ENCODE measurements at places on chromosomes 12 and 14.

GRCh38 chr12:76399040-76399439 is 50.8 kb upstream of the BBS10 start:
- DNase-seq, result no peak

- DNase-seq, result peak; percentile 36
These were observed 58.0 kb downstream of the PAPLN start for GRCh38 chr14:73295198-73295796.

- DNase-seq, result no peak
These were observed 49.5 kb downstream of the GPR137C start for GRCh38 chr14:52602131-52602530.

- no peak for DNase-seq
These were observed 282.1 kb downstream of the PAWR start for GRCh38 chr12:79408689-79409088.

GRCh38 chr12:132866251-132866828 is 21.1 kb downstream of the CHFR start:
- DNase-seq, result no peak

DNA sequence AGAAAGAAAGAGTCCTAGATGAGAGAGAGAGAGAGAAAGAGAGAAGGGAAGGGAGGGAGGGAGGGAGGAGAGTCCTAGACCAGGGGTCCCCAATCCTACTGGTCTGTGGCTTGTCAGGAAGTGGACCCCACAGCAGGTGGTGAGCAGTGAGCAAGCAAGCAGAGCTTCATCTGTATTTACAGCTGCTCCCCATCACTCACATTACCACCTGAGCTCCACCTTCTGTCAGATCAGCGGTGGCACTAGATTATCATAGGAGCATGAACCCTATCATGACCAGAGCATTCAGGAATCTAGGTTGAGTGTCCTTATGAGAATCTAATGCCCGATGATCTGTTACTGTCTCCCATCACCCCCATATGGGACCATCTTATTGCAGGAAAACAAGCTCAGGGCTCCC is 39.2 kb upstream of the AMN1 start:
- no peak for DNase-seq

DNA sequence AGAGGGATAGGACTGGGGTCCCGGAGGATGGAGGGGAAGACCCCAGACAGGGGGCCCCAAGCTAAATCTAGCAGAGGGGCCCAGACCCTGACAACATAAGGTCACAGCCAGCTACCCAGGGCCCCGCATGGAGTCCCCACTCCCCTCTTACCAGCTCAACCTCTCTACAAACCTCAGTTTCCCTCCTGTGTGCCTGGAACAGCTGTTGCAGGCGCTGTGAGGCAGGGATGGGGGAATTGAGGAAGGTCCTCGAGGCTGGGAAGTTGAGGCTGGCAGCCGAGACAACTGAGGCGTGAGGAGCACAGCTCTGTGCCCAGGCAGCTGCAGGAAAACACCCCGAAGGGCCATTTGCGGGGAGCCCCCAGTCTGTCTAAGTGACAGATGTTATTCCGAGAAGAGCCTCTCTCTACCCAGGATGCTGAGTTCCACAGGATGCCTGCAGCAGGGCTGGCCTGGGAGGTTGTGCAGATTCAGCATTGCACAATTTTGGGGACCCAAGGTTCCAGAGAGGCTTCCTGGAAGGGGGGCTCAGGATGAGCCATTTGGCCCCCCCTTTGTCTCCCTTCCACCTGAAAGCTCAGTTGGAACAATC is 42.7 kb upstream of the NCOR2 start:
- no peak for DNase-seq

DNA sequence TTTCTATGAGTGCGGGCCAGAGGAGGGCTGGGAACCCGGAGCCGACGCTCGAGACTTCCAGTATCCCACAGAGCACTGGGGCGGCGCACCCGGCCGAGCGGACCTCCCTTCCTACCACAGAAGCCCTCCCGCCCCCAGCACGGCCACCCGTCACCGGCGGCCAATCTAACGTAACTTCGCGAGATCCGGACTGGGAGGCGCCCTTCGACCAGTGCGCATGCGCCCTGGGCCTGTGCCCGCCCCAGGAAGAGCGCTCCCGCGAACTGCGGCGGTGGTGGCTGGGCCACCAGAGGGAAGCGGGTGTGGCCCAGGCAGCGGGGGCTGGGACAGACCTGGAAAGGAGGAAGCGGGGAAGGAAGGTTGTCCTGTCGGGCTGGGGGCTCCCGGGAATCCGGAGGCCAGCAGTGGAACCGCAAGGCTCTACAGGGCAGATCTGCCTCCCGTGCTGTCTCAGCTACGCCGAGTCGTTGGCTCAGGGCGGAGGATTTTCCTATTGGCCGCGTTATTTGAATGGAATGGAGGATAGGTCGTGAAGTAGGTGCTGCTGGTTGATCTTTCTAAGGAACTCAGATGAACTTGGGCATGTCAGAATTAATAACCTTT is at the start of gene PPP1R12A:
TSS of gene PPP1R12A (minus strand) at position 77 of the 603 bp plus-strand sequence. CDS start 166 bp downstream, outside the sequence.
- peak; percentile 76 for DNase-seq

- DNase-seq, result no peak
These were observed 316.3 kb downstream of the NUAK1 start for GRCh38 chr12:105822131-105823105.

DNA sequence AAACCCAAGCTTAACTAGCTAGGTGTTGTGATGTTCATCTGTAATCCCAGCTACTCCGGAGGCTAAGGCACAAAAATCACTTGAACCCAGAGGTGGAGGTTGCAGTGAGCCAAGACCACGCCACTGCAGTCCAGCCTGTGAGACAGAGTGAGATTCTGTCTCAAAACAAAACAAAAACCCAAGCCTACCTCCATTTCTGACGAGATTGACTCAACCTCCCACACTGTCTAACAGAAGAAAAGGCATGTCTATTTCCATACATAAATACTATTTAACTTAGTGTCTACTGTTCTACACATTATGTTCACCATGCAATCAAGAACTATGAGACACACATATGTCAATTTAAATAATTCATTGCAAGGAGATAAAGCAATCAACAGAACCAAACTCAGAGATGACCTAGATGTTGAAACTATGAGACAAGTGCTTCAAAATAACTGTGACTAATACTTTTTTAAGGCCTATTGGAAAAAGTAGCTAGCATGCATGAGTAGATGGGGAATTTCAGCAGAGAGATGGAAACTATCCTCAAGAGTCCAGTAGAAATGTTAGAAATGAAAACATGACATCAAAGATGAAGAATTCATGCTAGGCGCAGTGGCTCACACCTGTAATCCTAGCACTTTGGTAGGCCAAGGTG is 75.9 kb upstream of the DHRS4 start:
- no peak for DNase-seq

DNA sequence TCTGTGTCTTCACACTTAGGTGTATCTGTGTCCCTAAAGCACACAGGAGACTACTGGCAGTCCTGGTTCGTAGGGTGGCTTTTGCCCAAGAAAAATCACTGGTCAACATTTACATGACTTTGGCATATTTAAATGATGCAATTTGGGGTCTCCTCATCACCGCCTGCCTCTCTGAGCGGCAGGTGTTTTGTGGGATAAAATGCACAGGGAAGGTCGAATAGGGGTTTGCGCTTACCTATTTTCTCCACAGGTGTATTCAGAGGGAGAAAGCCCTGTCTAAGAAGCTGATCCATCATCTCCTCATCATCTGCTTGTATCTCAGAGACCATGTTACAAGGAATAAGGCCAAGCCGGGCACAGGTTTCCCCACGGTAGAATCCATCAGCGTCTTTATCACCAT is 74.7 kb downstream of the PIWIL1 start:
- DNase-seq, result no peak

DNA sequence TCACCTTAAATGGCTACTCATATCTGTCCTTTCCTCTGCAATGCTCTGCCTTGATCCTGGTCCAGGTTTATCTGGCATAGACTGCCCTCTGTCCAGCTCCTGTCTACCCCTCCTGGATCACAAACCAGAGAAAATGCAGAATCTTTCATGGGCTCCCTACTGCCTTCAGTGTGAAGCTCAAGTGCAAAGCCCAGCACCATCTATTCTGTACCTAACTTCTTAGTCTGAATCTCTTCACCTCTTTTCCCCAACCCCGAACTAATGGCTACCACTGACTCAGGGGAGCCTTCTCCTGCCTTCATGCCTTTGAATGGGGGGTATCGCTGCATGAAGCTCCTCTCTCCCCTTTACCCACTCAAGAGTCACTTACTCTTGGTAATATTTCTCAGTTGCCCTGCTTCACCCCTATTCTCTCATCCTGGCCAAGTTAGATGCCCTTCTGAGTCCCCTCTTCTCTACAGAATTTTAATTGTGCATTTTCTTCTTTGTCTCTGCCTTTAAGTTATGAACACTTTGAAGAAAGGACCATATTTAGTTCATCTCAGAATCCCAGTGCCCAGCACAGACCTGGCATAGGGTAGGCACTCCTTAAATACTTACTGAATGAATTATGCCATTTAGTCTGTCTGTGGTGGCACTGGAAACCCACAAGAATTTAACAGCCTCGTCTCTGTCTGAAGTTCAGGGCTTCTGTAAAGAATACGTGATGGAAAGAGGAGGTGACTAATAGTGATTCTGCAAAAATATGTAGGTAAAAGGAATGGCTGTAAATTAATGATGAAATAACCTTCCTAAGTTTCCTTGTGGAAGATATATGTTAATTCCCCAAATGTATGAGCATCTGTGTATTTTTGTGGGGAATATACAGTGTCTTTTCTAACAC is 191.3 kb upstream of the AMIGO2 start:
- DNase-seq, result peak; percentile 41

- DNase-seq, result no peak
These were observed 123.1 kb upstream of the FAR2 start for GRCh38 chr12:29025937-29026336.

GRCh38 chr12:2083561-2083960 is 30.8 kb downstream of the CACNA1C start:
- DNase-seq, result no peak

DNA sequence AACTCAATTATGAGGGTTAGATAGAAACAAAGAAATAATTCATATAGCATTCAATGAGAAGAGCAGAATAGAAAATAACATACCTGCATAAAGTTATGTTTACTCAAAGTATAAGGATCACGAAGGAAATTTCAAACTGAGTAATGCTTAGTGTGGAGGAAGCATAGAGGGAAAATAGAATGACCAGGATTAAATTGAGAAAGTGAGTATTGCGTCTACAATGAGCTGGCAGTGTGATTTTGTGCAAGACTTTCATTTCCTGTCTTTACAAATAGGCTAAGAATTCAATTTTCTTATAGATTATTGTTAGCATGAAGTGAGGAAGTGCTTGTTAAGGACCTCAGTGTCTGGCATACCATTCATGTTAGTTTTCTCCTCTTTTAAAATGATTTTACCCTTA is 12.0 kb downstream of the ADGRD1 start:
- no peak for DNase-seq

GRCh38 chr12:40215982-40216381 is 8.8 kb upstream of the LRRK2 start:
- no peak for DNase-seq

DNA sequence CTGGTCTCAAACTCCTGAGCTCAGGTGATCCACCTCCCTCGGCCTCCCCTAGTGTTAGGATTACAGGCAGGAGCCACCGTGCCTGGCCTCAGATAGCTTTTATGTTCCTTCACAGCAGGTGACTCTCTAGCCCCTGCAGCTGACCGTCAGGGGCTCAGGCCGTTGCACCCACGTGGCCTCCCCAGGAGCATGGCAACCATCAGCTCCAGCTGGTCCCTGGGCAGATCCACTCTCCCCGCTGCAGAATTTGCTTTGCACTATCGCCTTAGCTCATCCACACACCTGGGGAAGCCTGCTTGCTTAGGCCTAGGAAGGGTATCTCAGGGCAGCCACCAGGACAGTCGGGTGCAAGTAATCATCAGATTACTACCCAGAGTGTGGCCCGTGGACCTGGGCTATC is 62.6 kb downstream of the TSPAN9 start:
- no peak for DNase-seq

DNA sequence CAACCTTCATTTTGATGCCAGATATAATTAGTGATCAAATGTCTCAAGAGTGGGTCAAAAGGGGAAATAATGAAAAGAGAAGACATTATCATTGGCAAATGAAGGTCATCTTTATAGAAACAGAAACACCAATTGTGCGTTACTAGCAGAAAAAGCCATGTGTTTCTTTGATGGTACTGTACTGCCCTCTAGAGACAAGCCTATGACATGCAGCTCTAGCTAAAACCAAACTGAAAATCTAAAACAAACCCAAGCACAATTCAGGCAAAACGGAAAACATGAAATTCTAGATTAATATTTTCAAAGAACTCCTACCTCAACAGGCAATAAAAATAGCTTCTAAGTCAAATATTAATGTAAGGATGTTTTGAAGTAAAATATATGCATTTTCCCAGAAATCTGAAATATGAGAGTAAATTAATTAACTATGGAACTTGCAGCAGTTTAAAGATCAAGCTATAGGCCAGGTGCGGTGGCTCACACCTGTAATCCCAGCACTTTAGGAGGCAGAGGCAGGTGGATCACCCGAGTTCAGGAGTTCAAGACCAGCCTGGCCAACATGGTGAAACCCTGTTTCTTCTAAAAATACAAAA is 115.4 kb downstream of the KLHL28 start:
- peak; percentile 65 for DNase-seq

DNA sequence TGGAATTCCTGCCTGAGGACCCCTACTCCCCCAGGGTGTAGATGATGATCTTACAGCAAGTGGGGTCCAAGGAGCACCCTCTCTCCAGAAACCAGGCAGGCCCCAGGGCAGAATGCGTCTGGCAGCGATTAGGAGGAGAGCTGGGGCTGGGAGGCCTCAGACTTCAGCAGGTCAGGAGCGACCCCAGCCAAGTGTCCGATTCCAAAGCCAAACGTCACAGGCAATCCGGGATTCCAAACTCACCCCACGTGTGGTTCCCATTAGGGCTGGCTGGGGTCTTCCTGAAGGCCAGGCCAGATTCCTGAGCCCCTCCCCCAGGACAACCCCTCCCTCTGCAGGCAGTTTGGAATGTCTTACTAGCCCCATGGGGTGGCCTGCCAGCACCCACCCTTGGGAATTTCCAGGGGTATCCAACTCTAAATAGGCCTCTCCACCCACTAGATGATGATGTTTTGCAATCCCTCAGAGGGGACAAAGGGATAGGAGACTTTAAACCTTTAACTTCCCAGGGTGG is 17.3 kb upstream of the FIGNL2 start:
- no peak for DNase-seq

DNA sequence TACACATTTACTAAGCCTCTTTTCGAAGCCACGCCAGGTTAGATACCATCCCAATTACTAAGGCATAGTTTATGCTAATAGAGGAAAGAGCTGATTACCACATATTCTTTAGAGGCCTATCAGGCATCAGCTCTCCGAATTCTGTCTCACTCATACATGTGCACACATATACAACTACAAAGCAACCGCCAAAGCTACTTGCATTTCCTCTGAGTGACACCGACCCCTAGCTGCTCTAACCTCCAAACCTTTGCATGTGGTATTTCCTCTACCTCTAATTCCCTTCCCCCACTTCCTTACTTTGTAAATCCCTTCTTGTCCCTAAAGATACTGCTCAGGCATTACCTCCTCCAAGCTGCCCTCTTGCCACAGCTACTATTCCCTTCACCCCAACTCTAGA is 107.2 kb downstream of the DUSP6 start:
- no peak for DNase-seq

- no peak for DNase-seq
These were observed 24.6 kb downstream of the FAM222A start for GRCh38 chr12:109738209-109738608.

- DNase-seq, result no peak
These were observed 17.5 kb downstream of the SSH1 start for GRCh38 chr12:108839890-108840230.
